Stimulated activated effector memory CD8-positive, alpha-beta T cell treated with anti-CD3 and anti-CD28 coated beads, Interleukin-12 subunit alpha, Interleukin-12 subunit beta, amount 100 ng/mL, for 72 hours (primary cell): ENCODE measurements at places on chromosomes 12 and 14.
A peak's percentile ranks its signal among the peaks of the same experiment; 100 is the strongest.

- no peak for DNase-seq
Measured at GRCh38 chr12:90690120-90690519, 264.9 kb downstream of the CCER1 start.

DNA sequence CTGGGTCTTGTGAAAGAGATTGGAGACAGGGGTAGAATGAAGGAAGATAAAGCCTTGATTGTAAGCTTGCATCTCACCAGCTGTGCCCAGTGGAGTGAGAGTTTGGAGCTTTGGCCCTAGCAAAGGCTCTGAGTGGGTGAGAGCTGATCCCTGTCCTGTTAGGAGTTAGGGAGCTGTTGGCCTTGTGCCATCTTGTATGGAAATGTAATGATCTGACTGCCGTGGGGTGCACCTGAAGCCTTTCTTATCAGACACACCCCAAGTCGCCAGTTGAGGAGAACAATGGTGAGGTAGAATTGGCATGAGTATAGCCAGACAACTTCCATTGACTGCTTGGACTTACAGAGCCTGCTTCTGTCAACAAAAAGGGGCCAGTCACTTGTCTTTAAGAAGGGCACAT is 130.1 kb downstream of the PRKCH start:
- peak; percentile 49 for DNase-seq

- DNase-seq: no peak
Measured at GRCh38 chr12:114504311-114504710, 98.4 kb upstream of the TBX5 start.

DNA sequence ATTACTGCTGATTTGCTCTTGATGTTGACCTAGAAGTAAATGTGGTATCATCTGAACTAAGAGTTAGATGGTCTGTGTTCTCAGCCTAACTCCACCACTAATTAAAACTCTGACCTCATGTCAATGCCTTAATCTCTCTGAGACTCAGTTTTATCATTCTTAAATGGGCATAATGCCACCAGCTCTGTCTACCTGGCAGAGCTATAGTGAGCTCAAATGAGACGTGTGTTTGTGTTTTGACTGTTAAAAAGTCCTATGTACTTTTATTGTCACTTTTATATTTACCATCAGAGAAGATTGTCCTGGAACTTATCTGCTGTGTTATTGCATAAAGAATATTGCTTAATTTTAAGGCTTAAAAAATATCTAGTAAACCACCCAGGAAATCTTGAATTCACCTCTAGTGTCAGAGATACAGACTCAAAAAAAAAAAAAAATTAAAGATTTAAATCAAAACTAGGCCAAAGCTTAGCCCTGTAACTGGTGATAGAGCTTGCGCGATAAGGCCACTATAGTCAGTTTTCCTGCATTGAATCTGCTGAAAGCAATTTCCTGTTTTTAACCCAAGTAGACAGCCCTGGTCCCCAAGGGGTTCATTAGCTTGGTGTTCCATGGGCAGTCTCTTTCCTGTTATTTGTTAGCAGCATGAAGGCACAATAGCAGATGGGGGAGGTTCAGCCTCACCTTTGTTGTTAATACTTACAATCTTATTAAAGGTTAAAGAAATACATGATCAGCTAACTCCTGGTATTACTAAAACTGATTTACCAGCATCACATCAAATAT is 261.8 kb downstream of the ATP23 start:
- DNase-seq: no peak

DNA sequence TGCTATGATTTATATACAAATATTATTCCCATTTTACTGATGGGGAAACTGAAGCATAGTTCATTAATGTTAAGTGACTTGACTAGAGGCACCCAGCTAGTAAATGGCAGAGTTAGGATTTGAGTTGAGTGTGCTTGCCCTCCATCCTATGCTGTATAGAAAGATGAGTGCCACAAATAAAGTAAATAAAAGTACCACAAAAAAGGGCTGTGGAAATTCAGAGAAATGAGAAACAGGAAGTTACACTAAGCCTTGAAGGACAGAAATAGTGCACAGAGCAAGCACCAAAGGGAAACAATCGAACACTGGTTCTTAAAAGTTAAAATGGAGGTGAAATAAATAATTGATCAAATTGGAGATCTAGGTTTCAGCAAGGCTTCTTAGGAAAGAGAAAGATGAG is 9.2 kb upstream of the ABCD2 start:
- no peak for DNase-seq

GRCh38 chr12:6018265-6018664 is 73.2 kb upstream of the ANO2 start:
- DNase-seq: no peak

DNA sequence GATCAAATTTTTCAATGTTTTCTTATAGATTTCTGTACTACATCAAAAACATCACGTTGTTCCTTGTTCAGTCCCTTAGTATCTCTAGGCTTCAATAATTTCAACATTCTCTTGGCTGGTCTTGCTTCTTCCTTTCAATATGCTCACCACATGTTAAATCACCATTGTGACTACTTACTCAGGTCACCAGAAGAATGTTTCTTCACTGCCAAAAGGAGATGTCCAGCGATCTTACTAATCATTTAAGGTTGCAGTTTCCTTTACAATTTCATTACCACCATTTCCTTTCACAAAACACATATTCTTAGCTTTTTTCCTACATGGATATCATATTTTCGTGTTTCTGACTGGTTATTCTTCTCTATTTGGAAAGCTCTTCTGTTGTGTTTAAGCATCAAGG is 363.8 kb downstream of the NAV3 start:
- DNase-seq: no peak

GRCh38 chr12:80509781-80510556 is 65.9 kb downstream of the PTPRQ start:
- DNase-seq: no peak

DNA sequence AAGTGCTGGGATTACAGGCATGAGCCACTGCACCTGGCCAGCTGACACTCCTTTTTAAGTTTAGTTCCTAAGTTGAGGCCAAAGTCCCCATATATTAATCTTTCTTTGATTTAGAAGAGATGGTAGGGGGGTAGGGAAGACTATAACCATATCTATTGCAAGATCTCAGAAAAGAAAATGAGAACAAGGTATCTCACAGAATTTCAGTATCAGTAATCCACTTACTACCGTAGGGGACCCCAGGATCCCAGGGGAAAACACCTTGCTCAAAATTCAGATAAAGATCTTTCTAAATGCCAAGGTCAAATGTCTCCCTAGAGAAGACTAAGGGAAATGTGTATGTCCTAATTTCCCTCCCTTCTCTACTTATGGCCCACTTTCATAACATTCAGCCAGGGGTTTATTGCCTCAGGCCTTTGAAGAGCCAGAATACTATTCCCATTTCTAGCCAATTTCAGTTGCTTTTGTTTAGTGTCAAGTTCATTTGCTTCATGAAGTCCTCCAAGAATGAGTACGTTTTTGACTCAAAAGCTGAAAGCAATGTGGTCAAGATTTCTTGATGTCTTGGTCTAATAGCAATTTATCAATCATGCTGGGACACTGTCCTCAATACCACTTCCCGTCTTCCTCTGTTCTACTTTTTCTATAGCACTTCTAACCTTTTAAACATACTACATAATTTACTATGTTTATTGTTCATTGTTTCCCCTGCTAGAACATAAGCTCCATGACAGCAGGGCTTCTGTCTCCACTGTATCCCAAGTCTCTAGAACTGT is 86.3 kb downstream of the DCAF5 start:
- no peak for DNase-seq

GRCh38 chr14:102819747-102820330 is 42.6 kb downstream of the TRAF3 start:
- no peak for DNase-seq

DNA sequence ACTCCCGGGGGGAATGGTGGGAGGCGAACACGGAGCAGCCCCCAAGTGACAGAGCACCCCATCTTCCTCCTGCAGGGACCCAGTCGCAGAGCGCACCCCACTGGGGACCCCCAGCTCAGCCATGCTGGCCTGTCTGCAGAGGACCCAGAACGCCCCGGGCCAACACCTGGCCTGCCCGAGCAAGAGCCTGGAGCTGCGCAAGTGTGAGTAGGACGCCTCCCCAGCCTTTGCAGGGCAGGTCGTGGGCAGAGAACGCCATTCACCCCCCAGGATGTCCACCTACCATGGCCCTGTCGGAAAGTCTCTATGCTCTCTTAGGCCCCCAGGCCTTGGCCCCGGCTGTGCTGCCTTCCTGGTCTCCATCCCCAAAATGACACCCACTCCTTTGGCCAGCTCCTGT is 30.4 kb downstream of the FAM222A start:
- no peak for DNase-seq

GRCh38 chr12:113726254-113726819 is 239.8 kb downstream of the RBM19 start:
- no peak for DNase-seq

DNA sequence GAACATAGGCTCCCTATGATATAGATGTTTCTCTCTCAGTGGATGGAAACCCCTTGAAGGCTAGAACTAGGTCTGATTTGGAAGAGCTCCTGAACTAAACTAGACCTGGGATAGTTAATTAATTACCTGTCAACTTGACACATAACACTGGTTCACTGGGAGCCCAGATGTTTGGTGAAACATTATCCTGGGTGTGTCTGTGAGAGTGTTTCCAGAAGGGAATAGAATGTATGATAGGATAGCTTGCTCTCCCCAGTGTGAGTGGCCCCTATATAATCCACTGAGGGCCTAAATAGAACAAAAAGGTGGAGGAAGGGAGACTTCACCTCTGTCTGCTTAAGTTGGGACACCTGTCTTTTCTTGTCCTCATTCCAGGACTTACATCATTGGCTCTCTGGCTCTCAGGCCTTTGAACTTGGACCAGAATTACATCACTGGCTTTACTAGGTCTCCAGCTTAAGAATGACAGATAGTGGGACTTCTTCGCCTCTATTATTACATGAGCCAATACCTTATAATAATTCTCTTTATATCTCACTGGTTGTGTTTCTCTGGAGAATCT is 194.1 kb downstream of the KTN1 start:
- no peak for DNase-seq

DNA sequence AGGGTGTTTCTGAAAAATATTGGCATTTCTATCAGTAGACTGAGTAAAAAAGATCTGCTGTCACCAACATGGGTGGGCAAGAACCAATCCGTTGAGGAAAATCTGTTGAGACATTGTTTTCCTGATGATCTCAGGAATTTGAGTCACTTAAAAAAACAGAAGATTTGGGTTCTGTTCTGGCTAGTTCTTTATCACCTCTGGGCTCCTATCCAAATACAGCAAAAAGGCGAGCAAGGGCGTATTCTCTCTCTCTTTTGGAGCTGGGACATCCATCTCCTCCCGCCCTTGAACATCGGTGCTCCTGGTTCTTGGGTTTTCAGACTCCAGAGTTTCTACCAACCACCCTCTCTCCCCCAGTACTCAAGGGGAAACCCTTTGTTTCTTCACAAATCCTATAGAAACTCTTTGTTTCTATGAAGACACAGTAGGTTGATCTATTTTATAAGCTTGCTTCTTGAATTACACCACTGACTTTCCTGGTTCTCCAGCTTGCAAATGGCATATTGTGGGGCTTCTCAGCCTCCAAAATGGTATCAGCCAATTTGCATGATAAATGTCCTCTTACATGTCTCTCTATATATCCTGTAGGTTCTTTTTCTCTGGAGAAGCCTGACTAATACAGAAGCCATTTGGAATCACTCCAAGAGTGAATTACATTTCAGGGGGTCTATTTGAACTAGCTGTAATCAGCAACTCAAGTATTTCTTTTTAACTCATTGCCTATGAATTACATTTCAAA is 263.9 kb upstream of the TMTC1 start:
- no peak for DNase-seq

DNA sequence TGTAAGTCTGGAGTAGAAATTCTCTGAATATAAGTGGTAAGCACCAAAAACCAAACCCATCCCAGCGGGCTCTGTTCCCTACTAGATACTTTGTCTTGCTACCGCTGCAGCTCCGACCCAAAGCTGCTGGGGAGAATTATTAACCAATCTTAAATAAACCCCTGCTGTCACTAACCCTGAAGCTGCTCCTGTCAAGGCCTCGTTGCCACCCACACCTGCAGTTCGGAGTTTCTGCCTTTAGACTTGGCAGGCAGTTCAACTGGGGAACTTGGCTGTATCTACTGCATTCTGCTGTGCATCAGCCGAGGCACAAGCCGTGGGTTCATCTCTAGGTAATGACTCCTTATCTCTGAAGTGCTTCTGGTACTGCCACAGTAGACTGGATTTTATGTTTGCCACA is 55.5 kb downstream of the PPM1A start:
- DNase-seq: no peak

- no peak for DNase-seq
Measured at GRCh38 chr14:85731186-85731585, 201.2 kb downstream of the FLRT2 start.

- no peak for DNase-seq
Measured at GRCh38 chr12:105882404-105882803, 256.4 kb downstream of the NUAK1 start.

DNA sequence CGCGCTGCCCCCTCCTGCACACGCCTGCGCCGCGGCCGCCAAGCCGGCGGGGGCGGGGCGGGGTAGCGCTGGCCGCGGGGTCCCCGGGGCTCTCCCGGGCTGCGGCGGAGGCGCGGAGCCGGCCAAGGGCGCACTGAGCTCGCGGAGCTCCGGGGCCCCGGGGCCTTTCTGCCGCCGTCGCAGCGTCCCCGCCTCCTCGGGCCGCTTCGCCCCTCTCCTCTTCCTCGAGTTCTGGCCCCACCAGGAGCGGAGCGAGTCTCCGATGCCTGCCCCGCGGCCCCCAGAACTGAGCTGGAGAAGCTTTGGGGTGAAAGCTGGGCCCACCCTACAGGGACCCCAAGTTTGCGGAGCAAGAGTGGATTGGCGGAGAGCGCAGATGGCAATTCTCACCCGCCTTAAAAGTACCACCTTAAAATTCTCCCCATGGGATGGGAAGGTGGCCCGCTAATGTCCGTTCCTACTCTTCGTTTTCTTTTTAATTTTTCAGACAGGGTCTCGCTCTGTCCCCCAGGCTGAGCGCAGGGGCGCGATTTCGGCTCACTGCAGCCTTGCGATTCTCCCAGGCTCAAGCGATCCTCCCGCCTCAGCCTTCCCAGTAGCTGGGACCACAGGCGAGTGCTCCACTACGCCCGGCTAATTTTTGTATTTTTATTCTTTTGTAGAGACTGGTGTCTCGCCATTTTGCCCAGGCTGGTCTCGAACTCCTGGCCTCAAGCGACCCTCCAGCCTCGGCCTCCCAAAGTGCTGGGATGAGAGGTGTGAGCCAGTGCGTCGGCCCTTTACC is 129.6 kb downstream of the NDUFA12 start:
- DNase-seq: no peak

- DNase-seq: no peak
Measured at GRCh38 chr12:104282109-104282508, 21.4 kb upstream of the EID3 start.

DNA sequence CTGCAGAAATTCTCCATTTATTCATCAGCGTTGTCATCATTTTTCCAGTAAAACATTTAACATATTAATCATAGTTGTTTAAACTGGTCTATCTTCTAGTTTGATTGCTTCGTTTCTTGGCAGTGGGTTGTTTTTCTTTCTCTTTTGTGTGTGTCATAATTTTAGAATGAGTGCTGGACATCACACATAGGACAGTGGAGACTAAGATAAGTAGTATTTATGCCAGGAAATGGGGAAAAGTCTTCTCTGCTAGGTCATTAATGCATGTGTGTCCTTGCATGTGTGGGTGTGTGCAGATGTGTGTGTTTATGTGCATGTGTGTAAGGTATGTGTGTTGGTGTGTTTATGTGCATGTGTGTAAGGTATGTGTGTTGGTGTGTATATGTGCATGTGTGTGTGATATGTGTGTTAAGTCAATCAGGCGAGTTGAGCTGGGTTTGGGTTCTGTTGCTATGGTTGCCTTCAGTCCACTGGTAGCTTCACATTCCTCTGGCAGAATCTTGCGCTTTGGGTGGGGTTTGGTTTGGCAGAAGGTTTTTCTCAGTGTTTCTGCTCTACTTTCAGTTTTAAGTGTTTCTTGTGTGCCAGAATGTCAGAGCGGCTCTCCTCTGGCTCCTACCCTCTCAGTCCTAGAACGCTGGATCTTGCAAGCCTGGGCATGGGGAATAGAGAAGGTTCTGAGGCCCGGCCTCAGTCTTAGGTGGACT is 7.8 kb upstream of the ADGRD1 start:
- DNase-seq: no peak
